ACHN (cell line): ENCODE measurements at places on chromosomes 16 and 17.

DNA sequence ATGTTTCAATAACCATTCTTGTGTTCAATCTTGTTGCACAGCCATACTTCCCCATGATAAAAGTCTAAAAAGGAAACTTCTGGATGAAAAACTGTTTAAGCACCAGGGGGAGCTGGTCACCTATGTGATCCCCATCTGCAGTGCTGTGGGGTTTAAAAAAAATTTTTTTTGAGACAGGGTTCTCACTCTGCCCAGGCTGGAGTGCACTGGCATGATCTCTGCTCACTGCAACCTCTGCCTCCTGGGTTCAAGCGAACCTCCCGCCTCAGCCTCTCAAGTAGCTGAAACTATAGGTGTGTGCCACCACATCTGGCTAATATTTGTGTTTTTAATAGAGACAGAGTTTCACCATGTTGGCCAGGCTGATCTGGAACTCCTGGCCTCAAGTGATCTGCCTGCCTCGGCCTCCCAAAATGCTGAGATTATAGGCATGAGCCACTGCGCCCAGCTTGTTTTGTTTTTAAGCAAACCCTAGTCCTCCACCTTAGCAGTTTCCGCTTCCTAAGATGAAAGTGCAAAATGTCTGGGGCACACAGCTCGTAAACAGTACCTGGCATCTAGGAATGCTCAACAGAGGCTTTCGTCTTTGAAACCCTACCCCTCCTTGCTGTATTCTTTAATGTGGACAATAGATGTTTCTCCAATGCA lies 25.4 kb downstream of the DNAJA2 start:
- peak; percentile 68 for DNase-seq

GRCh38 chr17:50952013-50952412 lies 85.9 kb upstream of the TOB1 start:
- DNase-seq, result no peak

GRCh38 chr16:81946206-81946605 lies 65.1 kb downstream of the SDR42E1 start:
- DNase-seq, result no peak

DNA sequence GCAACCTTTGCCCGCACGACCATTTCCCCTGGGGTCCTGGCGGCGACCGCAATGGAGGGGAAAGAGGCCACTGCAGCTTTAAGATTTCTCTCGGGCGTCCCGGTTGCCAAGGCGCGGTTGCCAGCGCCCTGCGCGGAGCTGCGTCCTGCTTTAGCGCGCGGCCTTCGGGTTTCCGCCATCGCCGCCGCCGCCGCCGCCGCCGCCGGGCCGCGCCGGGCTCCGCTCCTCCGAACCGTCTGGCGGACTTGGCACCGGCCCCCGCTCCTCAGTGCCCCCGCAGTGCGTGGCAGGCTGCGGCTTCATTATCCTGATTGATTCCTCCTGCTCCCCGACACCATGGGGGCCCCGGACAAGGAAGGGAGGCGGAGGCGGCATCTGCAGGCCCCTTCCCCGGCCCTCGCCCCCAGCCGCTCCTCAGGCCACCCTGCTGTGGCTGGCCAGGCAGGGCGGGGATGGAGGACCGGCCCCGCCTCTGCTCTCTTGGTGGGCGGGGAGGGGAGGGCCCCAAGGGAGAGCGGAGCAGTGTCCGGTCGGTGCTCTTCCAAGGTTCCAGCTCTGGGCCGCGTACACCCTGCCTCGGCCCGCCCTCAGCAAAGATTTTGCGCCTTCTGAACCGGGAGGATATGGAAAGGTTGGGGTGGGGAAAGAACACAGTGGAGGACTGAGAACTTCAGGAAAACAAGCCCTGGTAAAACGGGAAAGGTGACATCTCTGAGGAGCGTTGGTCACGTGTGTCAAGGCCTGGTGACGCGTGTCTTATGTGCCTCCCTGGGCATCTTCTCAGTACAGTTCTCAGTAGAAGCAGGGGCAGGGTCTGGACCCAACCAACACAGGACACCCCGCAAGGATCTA lies 34.0 kb downstream of the NEUROD2 start:
- peak; percentile 81 for DNase-seq

- DNase-seq, result no peak
These were observed 26.0 kb downstream of the CBFB start for GRCh38 chr16:67054901-67055300.

GRCh38 chr17:9254841-9255240 lies 233.5 kb downstream of the NTN1 start:
- no peak for DNase-seq

GRCh38 chr17:78793415-78793814 lies 11.3 kb upstream of the CYTH1 start:
- DNase-seq, result no peak

- no peak for DNase-seq
These were observed 39.8 kb upstream of the RASD1 start for GRCh38 chr17:17535957-17536356.
